ENCODE measurements at places on chromosomes 2 and 18.

DNA sequence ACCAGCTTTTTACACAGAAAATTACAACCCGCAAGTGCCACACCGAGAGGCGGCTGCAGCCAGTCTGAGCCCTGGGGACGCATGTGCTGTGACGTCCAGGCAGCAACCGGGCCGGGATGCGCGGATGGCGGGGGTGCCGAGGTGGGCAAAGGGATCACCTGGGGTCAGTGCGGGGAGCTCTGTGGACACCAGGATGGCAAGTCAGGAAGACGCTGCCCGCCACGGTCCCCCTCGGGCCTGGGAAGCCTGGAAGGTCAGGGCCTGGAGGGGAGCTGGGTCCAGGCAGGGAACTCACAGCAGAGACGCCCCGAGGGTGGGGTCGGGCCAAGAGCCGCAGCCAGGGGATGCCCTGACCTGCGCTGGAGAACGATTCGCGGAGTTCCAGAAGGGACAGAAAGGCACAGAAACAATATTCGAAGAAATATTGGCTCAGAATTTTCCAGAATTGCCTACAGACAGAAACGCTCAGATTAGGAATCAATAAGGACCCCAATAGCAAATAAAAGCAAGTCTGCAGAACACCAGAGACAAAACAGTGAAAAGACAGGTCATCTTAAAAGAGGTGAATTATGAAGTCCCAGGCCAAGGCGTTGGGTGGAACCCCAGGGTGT lies 11.7 kb upstream of the KIF1A start:
- no peak for DNase-seq

GRCh38 chr2:105954891-105955290 lies 210.2 kb downstream of the NCK2 start:
- no peak for DNase-seq

DNA sequence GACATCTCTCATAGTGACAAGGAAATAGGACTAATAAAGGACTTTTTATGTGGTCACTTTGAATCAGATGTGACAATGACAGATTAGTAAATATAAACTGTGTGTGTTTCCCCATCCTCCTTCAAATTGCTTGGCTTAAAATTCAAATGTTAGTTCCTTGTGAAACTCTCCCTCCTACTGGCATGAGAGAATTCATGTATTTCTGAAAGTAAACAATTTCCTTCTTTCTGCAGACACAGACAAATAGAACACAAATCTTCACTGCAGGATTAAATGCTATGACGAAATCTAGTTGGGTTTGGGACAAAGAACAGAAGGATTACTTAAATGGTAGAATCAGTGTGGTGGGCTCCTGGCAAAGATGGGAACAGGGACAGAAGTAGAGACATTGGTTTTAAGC lies 328.7 kb upstream of the FAM98A start:
- DNase-seq = no peak

DNA sequence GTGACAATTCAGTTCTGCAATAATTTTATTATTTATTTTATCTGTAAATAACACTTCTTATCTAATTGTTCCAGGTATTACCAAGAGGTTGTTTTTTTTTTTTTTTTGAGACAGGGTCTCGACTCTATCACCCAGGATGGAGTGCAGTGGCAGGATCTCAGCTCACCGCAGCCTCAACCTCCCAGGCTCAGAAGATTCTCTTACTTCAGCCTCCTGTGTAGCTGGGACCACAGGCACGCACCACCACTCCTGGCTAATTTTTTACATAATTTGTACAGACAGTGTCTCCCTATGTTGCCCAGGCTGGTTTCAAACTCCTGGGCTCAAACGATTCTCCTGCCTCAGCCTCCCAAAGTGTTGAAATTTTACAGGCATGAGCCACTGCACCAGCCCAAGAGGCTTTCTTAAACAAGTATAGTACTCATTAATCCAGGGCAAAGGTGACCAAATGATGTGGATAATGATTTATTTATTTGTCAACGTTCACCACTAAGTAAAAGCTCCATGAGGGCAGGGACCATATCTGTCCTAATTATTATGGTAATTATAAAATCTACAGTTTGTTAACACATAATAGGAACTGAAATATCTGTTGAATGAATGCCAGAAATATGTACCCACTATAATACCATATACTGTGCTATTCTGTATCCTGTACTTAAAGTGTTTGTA lies 12.0 kb downstream of the STK17B start:
- no peak for DNase-seq

GRCh38 chr2:9885036-9885684 lies 41.9 kb downstream of the TAF1B start:
- no peak for DNase-seq

DNA sequence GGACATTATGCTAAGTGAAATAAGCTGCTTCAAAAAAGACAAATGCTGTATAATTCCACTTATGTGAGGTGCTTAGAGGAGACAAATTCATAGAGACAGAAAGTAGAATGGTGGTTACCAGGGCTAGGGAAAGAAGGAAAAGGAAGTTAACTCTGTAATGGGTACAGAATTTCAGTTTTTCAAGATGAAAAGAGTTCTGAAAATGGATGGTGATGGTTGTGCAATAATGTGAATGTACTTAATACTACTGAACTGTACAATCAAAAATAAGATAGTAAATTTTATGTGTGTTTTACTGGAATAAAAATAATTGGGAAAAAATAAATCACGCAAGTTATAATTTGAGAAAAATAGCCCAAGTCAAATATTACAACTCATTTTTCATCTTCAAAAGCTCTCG lies 27.5 kb downstream of the ARHGAP25 start:
- DNase-seq = no peak

DNA sequence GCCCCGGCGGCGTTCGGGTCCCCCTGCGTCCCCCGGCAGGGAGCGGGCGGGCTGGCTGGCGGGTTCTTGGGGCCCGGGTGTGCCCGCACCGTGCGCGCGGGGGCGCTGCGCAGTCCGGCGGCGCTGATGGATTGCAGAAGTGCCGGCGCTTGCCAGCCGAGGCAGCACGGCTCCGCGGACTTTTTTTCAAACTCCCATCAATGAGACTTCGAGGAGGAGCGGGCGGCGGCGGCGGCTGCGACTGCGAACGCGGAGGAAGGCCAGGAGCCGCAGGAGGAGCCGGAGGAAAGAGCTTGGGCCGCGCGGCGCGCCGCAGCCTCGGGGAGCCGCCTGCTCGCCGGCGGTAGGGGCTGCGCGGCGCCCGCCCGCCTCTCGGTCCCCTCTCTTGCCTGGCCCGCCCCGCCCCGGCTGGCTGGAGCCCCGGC lies at the start of gene GLI2:
Gene GLI2 (plus strand): TSS at position 123 of the 425 bp plus-strand sequence. CDS start 61,453 bp downstream, outside the sequence.
- peak; percentile 62 for DNase-seq

GRCh38 chr18:76075777-76076176 lies 419.3 kb downstream of the ZNF516 start:
- DNase-seq = peak; percentile 5

DNA sequence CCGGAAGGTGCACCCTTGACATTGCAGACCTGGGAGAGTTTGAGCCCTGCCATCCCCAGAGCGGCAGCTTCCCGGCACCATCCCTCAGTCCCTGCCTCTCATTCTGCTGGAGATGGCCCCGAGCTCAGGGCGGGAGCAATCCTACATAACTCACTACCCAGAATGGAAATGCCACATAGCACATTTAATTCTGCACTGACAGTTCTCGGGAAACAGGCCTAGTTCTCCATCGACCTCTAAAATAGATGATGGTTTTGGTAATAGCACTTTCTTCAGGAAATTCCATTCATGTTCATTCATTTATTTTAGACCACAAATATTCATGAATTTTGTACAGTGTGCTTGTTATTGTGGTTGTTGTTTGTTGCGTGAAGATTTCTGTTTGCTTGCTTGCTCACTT lies 92.9 kb upstream of the SLC14A2 start:
- DNase-seq = no peak

- no peak for DNase-seq
Observed at GRCh38 chr2:62675062-62675461, 30.5 kb upstream of the EHBP1 start.

DNA sequence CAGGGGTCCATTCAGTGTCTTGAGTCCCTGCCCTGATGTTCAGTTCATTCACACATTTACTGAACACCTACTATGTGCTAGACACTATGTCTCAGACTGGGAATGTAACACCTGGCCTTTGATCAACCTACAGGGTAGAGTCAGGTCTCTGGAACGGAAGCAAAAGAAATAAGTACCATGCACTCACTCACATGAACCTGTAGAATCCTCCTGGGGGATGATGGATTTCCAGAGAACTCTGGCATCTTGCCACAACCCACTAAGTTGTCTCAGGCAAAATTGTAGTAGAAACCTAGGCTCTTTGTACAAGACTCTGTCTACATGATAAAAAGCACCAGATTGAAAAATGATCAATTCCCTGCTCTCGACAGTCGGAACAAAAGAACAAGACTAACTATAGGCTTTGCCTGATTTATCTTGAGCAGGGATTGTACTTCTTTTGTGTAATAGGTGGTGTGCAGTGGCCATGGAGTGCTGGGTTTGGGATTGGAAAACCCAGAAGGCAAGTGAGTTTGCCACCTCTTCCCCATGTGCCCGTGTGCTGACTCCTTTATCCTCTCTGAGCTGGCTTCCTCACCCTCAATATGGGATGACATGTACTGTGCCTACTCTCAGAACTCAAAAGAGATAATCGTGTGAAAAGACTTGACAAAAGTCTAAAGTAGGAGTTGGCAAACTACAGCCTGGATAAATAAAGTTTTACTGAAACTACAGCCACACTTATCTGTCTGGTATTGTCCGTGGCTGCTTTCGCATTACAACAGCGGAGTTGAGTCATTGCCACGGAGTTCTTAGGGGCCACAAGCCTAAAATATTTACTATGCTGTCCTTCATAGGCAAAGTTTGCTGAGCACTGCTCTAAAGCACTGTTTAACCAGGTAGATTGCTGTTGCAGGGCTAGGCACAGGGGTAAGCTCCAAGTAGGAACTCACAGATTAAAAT lies 4.4 kb downstream of the CAPN14 start:
- no peak for DNase-seq

DNA sequence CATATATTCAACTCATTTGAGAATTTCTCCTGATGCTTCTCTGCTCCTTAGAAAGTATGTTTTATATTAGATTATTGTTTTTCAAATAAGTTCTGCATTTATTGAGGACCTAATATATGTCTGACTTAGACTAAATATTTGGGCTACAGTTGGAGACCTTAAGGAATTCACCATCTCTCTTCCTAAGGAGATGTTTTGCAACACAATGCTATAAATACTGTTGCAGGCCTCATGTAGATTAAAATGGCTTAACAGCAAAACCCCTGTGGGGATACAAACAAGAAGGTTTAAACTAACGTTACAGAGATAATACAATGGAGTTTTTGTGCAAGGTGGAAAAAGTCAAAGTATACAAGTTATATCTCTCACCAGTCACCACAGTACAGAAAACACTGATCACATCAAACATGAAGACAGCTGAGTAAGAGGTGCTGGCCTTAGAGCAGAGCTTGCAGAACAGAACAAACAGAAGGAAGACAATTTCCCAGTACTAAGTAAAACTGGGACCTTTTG lies 20.1 kb upstream of the BMPR2 start:
- DNase-seq = no peak

DNA sequence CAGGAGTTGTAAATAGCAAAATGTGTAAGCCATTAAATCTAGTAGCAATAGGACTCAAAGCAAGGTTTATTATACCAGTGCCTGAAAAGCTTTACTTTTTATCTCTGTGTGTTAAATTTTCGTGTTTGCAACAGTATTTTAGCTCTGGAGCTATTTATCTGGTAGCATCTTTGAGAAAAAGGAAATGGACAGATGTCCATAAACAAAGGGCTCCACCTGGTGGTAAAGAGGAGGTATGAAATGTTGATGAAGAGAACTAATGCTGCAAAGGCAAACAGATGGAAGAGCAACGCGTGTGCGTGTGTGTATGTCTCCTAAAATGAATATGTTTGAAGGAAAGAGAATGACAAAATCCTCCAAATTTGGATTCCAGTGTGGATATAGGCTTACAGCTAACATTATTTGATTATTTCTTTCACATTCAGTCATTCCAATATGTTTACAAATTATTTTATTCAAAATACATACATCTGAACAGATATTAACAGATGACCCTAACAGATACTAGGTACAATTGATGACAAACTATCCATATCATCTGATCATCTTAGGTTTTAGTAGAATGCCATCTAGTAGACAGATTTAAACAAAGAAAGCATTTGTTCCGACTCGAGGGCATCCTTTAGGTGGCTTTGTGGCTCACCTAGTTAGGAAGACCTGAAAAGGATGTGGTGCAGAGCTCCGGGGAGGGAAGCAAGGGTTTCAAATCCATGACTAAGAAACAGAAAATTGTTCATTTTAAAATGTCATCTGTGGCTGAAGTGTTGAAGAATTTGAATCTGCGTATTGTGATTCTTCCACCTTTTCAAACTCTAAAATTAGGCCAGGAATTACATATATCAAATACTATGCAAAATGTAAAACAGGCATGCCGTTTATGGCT lies 383.3 kb downstream of the MTX2 start:
- DNase-seq = peak; percentile 72

DNA sequence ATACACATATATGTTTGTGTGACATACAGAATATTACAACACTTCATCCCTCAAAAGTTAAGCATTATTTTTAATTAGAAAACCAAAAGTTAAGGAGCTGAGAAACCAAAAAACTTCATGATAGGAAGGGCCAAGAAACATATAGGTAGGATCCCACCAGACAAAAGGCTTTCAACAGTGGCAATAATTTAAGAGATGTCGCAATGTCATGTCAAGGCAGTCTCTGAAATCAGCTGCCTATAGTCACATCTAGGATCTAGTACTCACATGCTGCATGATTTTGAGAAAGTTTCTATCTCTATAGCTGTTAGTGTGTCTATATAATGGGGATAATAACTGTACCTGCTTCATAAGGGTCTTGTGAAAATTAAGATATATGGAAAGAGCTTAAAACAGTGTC lies 72.7 kb downstream of the SPIRE1 start:
- no peak for DNase-seq

- no peak for DNase-seq
Observed at GRCh38 chr2:45904267-45904945, 252.9 kb downstream of the PRKCE start.

DNA sequence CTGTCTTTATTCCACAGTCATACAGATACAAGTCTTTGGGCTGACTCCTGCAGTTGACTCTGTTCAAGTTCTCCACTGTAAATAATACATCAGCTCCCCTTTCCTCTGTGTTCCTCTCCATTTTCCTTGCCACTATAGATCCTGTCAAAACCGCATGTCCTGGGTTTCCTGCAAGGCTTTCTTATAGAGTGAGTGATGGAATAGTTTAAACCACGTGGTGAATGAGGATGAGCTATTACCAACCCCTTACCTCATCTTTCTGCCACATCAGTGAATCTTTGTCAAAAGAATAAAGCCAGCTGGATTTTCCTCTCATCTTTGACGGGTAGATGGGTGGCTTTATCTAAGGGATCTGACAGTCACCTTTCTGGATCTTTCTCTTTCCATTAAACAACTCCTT lies 3.9 kb upstream of the GALNT14 start:
- no peak for DNase-seq

GRCh38 chr18:77263466-77263763 lies 13.8 kb downstream of the GALR1 start:
- no peak for DNase-seq

GRCh38 chr2:157628477-157629415 lies at the start of gene ACVR1C:
ACVR1C (minus strand) TSS chr2:157628864; CDS start chr2:157628644, 220 bp downstream.
- DNase-seq = peak; percentile 40

Data from A172 (cell line).